NCI-H1417 treated with DMSO at 0.1 percent for 48 hours (cell line): ENCODE measurements at places on chromosomes 16 and 17.

DNA sequence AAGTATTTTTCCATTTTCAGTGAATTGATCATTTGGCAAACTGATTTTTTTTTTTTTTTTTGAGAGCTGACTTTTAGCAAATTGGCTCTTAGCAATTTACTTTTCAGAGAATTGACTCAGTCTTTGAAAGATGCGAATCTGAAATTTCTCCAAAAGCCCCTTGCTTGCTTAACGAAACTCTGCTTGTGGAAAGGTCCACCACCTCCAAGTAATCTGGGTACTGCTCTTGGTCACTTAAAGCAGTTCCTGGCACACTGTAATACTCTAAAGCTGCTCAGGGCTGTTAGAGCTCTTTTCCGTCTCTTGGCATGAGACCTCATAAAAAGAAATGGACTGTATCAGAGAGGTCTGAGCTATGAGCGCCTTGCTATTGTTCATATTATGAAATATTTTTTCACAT lies 2.9 kb downstream of the GSDMB start:
- DNase-seq: no peak

DNA sequence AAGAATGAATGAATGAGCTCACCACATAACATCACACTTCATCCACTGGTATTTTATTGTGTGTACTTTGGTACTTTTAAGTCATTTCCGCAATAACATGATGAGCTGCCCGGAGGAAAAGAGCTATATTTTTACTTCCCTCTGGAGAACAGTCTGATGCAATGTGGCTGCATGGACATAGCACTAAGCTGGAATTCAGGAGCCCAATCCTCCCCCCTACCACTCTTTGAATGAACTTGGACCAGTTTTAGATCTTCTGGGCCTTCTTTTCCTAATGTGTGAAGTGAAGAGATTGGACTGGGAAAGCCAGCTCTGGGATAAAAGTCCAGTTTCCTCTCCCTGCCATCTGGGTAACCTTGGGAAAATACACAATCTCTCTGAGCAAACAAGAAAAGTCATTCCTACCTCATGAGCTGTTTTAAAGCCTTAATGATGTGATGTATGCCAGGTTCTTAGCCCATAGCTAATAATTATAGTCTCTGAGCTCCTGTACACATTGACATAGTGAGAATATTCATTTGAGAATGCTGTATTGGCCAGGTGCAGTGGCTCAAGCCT lies 79.3 kb downstream of the ABCC12 start:
- DNase-seq: no peak

DNA sequence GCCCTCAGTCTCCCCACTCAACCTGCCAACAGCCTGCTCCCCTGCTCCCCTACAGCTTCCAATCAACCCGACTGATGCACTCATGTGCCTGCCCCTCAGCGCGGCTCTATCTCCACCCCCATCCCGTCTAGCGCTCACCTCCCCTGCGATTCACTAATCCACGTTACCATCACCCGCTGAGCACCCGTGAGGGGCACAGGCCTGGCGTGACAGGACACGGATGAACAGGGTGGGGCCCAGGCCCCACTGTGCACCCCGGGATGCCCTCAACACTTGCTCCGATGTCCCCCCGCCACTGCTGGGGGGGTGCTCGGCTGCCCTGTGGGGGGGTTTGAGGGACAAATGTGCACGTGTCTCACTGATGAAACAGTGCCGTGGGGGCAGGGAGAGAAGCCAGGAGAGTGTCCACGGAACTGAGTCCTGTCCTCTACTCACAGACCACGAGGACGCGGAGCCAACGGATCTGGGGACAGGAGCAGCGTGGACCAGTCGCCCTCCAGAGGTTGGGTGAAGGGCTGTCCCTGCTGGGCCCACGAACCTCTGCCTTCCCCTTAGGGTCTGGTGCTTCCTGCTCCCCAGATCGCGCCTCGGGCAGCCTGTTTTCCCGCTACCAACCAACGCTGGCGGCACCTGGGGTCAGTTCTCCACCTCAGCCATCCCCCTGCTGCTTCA lies 66.7 kb downstream of the RPH3AL start:
- DNase-seq: no peak

- no peak for DNase-seq
These were observed 911 bp downstream of the ARL16 start for GRCh38 chr17:81682565-81683207.

DNA sequence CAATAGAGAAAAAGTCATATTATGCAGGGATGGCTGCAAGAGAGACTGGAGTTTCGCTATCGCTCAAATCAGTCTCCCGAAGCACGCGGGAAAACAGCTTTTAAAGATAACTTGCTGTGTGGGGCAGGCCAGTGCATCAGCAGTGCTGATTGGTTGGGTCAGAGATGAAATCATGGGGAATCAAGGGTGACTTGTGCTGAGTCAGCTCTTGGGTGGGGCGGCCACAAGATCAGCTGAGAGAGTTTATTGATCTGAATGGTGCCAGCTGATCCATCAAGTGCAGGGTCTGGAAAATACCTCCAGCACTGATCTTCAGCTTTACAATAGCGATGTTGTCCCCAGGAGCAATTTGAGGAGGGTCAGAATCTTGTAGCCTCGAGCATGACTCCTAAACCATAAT lies 430.5 kb downstream of the RBFOX1 start:
- no peak for DNase-seq

- DNase-seq: no peak
These were observed 174.2 kb upstream of the FAM20A start for GRCh38 chr17:68775318-68775717.

- DNase-seq: no peak
These were observed 5.5 kb downstream of the PPP1R9B start for GRCh38 chr17:50144845-50145531.

GRCh38 chr16:29117631-29118030 lies 132.8 kb downstream of the LAT start:
- DNase-seq: no peak

GRCh38 chr16:17939122-17939536 lies 397.4 kb downstream of the NPIPA8 start:
- DNase-seq: no peak

GRCh38 chr16:57996406-57997175 lies 3.9 kb downstream of the ZNF319 start:
- DNase-seq: no peak

- no peak for DNase-seq
These were observed 37.6 kb upstream of the ADORA2B start for GRCh38 chr17:15907290-15907689.

- no peak for DNase-seq
These were observed 24.1 kb downstream of the HMOX2 start for GRCh38 chr16:4500272-4500671.

DNA sequence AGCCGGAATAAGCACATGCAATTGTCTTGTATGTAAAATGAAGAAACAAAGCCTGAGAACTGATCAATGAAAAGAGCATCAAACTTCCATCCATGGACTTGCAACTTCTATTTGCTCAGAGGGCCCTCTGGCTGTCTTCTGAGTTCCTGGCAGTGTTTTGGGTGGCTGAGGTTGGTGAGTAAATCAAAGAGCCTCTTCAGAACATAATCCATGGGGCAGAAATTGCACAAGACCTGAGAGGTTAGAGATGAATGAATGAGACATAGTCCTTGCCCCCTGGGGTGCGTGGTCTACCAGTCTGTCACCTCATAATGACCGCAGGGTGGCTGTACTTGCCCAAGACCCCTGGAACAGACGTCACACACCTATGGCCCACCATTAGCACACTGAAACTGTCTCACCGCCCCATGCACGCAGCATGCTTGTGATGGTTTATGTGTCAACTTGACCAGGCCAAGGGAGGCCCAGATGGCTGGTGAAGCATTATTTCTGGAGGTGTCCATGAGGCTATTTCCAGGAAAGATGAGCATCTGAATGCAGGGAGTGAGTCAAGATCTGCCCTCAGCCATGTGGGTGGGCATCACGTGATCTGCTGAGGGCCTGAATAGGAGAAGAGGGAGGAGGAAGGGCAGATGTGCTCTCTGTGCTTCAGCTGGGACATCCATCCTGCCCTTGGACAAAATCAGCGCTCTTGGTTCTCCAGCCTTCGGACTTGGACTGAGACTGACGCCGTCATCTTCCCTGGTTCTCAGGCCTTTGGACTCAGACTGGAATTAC lies 8.3 kb downstream of the PIK3R6 start:
- DNase-seq: no peak

DNA sequence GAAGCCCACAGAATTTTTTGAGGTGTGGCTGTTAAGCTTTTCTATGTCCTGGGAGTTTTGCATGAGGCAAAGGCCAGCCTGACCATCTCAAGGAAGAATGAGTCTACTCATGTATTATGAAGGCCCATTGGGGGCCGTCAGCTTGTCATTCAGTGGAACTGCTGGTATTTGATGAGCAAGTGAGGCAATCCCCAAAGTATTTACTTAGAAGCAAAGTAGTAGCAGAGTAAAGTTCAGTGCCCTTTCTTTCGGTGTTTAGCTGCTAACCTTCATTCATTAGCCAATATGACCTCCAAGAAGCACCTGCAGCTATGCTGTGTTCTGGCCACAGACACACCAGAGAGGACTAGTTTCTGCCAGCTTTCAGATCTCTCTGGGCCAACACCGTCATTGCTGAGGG lies 80.2 kb downstream of the RPA1 start:
- no peak for DNase-seq

GRCh38 chr17:50027881-50028735 lies 27.8 kb upstream of the ITGA3 start:
- DNase-seq: no peak

- no peak for DNase-seq
These were observed 1.2 kb downstream of the ATMIN start for GRCh38 chr16:81036751-81037350.

GRCh38 chr17:81121841-81122733 lies 43.2 kb upstream of the PVALEF start:
- DNase-seq: no peak
